ENCODE measurements at places on chromosomes 12 and 14.
A peak's percentile ranks its signal among the peaks of the same experiment; 100 is the strongest.

DNA sequence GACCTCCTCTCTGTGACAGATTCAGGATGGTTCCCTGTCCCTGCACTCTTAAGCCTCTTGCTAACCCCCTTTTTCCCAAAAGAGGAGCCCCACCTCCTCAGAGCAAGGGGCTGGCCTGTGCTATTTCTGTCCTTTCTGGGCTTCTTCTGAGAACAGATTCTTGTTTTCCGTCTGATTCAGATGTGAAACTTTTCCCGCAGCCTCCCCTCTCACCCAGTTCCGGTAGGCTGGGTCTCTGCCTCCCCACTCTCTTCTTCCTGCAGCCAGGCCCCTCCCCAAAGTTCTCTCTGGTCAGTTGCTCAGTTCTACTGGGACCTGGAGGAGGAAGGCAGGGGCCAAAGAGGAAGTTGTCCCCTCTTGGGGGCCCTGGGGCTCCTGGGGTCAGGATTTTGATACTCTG is 11.8 kb downstream of the PDE1B start:
- DNase-seq = no peak

GRCh38 chr12:52217223-52217622 is 15.8 kb upstream of the KRT7 start:
- no peak for DNase-seq

GRCh38 chr12:96195845-96196451 is 1.8 kb downstream of the ELK3 start:
- peak; percentile 25 for DNase-seq

GRCh38 chr14:80776186-80776585 is 165.4 kb downstream of the CEP128 start:
- DNase-seq = no peak

DNA sequence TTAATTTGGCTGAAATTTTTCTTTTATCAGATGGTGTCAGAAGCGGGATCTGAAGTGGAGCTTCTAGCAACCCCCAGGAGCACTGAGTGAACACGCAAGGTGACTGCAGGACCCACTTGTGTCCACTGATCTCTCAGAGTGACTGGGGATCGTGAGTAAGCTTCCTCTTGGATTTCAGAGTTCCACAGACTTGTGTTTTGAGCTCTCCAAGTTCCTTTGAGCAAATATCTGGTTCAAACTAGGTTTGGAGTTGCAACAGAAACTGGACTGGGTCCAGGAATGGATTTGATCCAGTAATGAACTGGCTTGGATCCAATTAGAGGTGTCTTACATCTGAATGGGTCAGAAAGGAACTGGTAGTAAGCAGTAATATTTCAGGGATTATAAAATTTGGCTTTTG is 24.7 kb upstream of the B4GALNT1 start:
- no peak for DNase-seq

DNA sequence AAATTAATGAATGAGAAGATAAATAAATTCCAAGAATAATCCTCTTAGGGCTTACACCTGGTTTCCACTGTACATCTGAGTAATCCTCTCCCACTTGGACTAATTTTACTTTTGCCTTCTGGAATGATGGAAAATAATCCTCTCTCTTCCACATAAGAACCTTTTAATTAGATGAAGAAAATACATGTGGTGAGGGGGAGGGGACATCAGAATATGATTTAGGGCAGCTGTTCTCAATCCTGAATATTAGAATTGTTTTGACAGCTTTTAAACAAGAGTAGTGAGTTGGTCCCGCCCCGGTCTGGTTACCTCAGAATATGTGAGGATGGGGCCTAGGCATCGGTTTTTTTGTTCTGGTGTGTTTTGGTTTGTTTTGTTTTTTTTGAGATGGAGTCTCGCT is 51.5 kb downstream of the HECTD4 start:
- no peak for DNase-seq

DNA sequence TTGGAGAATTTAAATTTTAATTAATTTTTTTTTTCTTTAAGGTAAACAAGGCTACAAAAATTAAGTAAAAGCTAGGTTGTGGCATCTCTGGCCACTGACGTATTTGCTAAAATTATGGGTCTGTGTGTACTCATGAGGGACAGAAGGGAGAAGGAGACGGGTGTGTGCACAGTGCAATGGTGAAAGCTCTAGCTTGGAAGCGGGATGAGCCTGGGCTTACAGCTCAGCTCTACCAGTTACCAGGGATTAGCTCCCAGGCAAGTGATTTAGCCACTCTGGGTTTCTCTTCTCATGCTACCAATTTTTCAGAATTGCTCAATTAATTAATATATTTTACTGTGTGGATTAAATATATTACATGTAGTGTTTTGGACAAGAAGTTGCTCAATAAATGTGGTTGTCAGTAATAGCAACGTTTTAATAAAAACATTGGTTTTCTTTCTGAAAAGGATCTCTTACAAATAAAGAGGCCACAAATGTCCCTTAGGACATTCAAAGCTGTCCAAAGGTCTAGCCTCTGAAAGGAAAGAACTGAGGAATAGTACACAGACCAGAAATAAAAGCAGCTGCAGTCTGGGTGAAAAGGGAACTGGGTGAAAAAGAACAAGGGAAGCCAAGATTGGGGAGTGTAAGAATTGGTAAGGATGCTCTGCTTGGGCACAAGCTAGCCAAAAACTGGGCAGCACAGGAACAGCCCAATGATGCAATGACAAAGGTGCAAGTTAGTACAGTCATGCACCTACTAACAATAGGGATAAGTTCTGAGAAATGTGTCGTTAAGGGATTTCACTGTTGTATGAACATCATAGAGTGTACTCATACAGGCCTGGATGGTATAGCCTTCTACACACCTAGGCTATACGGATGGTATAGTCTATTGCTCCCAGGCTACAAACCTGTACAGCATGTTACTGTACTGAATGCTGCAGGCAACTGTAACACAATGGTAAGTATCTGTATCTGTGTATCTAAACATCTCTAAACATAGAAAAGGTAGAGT is 61.7 kb downstream of the FERMT2 start:
- DNase-seq = no peak

DNA sequence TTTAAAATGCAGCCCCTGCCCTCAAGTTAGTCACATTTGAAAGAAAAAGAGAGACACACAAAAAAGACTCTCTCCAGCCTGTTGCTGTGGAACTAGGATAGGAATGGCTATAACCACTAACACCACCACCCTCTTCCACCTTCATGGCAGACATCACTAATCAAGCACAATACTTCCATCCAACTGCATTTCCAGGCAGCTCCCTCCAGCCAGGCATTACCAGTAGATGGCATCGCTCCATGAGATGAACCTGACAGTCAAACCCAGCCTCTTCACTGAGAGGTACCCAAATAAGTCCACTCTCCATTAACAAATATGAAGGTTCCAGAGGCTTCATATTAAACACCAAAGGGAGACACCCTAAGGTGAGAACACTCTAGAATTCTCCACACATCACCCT is 24.4 kb downstream of the SLC8B1 start:
- DNase-seq = no peak

DNA sequence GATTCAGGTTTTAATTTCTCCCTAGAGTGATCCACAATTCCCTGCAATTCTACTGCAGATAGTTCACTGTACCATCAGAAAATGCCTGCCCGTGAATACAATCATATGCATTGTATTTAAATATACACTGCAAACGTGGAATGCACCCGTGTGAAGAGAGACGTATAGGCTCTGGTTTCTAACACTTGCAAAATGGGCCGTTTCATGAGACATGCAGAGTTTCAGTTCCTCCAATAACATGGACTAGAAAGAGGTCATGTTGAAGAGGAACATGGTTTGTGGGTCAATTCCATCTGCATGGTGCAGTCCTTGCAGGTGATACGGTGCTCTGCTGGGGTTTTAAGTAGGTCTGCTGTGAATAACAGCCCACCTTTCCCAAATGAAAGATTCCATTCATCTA is 373.3 kb downstream of the TMEM132D start:
- no peak for DNase-seq

Measured in activated T-cell treated with anti-CD3 and anti-CD28 coated beads for 1 hour (primary cell).